Stimulated activated CD4-positive, alpha-beta T cell treated with anti-CD3 and anti-CD28 coated beads, TNF-alpha, amount 100 ng/mL, for 4 hours (primary cell): ENCODE measurements at places on chromosomes 5 and 9.

DNA sequence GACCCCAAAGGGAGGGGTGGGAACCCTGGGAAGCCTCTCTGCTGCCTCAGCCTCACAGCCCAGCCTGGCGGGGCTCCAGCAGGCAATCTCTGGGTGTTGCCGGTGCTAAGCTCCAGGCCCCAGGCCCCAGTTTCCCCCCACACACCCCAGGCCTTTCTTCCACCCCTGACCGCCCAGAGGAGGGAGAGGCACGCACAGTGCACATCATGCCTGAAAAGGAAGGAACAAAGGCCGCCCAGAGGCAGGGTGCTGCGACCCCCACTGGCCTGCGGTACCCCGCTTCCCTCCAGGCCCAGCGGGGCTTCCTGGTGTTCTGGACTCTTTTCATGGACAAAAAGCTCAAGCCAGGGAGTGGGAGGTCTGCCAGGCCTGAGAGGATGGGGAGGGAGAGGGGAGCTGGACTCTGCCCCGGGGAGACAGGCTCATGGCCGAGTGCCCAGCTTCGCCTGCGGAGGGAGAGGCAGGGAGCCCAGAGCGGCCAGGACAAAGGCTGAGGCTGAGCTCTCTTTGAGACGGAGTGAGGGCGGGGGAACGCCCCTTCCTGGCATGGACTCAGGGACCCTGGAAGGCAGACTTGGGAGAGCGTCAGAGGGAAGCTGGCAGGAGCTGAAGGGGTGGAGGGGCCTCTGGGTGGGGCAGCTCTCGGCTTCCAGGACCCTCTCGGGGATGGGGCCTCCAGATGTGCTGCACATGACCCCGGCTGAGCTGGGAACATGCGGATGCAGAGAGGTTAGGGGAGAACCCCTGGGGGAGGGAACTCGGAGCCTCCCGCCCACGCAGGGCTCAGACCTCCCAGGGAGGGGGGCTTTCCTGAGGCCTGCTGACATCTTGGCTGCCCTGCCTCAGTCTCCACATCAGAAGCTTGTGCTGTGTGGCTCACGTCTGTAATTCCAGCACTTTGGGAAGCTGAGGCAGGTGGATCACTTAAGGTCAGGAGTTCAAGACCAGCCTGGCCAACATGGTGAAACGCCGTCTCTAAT lies 1.8 kb upstream of the ENTPD2 start:
- no peak for DNase-seq

DNA sequence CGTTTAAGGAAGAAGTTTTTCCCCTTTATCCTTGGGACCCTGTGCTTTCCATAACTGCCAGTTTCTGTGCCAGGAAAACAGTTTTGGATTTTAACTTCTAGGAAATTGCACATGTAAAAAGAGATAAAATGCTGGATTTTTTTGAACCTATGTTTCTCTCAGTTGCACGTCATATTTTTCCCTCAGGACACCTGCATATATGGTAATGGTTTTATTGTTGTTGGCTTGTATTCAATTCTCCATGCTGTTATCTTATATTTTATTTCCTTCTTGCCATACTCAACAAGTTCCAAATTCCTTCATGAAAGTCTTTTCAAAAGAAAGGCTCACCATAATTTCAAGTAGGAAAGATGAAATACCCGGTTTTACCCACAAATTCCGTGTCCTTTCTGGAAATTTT lies 7.9 kb upstream of the ADAMTSL1 start:
- no peak for DNase-seq

GRCh38 chr9:4096121-4096520 lies 203.7 kb downstream of the GLIS3 start:
- no peak for DNase-seq

DNA sequence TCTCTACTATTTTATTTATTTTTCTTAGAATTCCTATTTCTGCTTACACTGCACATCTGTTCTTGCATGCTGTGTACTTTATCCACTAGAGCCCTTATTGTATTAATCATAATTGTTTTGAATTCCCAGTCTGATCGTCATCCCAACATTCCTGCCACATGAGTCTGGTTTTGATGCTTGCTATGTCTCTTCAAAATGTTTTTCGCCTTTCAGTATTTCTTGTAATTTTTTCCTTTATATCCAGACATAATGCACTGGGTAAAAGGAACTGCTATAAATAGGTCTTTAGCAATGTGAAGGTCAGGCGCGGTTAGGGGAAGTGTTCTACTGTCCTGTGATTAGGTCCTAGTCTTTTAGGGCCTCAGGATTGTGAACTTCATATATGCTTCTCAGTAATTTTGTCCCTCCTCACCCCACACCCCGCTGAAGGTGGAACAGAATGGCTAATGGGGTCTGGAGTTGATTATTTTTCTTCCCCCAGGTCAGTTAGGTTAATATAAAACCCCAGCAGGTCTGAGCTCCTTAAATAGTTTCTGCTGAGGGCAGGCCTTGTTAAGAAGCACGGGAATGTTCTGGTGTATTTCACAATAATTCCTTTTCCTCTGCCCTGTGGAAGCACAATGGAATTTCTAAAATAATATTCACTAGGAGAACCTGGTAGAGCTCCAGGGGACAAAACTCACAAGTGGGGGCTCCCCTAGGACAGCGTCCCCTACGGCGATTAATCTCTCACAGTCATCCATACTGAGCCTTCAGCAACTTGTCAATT lies 146.6 kb upstream of the TUT7 start:
- no peak for DNase-seq

- DNase-seq = no peak
These were observed 339.6 kb upstream of the CCNH start for GRCh38 chr5:87752362-87752761.

DNA sequence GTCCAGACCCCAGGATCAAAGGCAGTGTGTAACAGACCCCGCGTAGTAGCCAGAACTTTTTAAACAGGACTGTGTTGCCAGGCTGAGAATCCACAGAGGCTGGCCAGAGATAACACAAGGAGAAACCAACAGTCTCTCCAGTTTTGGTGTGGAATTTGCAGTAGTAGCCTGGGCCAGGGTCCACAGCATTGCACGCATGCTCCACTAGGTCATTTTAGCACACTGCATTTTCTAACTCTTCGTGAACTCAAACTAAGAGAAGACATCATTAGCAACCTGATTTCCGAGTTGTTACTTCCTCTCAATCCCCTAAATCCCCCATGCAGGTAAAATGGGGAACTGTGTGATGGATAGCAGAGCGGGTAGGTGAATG lies 119.6 kb downstream of the BOD1 start:
- DNase-seq = no peak
